ENCODE measurements at places on chromosomes 11 and 22.

DNA sequence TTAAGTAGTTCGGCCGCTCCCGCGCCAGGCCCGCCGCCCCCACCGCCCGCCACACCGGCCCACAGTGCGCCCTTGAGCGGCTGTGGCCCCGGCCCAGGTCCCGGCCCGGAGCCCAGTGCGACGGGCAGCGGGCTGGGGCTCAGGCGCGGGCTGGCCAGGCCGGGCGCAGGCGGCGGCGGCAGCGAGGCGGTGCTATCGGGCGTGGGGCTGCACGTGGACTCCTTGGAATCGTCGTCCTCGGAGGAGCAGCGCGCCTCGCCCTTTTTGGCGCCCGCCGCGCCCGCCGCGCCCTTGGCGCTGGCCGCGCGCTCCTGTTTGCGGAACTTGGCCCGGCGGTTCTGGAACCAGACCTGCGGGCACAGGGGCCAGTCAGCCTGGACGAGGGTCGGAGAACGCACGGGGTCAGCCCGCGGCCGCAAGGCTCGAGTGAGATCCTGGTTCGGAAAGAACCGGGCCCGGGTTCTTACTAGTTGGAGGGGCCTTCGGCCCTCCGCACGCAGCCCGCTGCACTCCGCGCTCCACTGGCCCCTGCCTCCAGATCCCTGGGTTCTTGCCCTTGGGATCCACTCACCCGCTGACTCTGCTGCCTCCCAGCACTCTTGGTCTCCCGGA, 4.0 kb downstream of the PHOX2A start:
- DNase-seq = peak; percentile 19

DNA sequence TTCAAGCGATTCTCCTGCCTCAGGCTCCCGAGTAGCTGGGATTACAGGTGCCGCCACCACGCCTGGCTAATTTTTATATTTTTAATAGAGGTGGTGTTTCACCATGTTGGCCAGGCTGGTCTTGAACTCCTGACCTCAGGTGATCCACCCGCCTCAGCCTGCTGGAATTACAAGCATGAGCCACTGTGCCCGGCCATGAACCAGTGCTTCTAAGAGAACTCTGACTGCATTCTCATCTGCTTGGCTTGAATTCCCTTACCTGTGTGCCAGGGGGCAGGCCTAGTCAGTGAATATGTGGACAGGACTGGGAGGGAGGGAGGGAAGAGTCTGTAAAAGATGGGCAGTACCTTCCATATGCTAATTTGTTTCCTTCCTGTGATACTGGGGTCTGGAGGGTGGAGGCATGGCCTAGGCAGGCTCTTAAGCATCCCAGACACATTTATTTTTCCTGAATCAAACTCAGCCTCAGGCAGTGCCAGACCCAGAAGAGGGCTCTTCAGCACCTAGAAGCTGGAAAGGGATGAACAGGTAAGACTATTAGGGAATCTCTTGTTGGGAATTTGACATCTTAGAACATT, 6.6 kb downstream of the RPS25 start:
- no peak for DNase-seq

DNA sequence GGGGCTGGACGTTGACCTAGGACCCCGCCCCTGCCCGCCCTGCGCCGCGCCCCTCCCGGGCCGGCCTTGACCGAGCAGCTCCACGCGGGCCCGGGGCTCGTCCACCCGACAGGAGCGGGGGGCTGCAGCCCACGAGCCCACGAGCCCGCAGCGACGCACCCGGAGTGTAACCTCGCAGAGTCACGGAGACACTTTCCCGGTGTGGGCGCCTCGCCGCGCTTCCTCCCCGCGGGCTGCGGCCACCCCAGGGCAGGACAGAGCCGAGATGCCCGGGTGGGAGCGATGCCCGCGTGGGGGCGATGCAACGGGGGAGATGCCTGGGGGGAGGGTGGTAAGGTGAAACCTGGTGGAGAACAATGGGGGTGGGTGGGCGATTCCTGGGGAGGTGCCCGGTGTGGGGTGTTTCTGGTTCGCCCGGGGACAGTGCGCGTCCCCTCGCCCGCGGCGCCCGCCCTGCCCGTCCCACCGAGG, 4.9 kb upstream of the ZBED4 start:
- no peak for DNase-seq

DNA sequence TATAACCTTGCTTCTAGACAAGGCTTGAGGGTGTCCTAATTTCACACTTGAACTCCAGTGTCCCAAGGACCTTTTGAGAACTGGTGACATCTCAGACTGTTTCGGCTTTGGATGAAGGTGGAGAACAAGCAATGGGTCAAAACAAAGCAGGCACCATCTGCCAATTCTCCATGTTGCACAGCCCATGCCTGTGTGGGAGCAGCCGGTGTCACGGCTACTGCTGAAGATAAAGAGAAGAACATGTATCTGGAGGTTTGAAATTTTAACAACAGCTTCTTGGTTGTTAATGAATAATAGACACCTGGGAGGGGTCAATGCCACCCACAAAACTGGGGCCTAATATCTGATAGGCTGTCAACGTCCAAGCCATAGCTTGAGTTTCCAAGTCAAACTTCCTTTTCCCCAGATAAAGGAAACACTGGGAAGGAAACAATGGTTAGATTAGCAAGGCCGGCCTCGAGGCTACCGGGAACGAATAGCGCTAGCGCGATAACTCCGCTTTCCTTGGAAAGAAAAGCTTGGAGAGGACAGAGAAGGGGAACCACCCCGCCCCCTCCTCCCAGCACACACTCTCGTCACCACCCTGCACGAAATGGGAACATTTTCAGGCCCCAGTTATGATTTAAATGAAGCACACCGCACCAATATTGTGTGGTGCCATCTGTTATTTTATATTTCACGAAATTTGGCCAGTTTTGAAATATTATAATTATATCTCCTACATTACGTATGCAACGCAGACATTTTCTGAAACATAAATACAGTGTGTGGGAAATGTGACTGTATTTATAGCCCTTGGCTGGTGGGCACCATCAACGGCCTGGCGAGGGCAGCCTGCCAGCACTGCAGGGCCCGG, 21.8 kb upstream of the OPCML start:
- DNase-seq = no peak

GRCh38 chr11:76638270-76639197, 32.0 kb downstream of the LRRC32 start:
- no peak for DNase-seq
